ENCODE measurements at places on chromosomes 7 and 10. TPM values are rescaled to one million over a fixed set of nuclear protein-coding genes. Genes with fewer than 3 reads are reported as not detected.

The GPR26 gene
- total RNA-seq: 0.09 TPM

The ZNF488 gene
- 1.4 TPM for total RNA-seq

The HERC4 gene
- 56.9 TPM for total RNA-seq

The ELFN1 gene
- 18.0 TPM for total RNA-seq

The FANK1 gene
- 9.7 TPM for total RNA-seq

DNA sequence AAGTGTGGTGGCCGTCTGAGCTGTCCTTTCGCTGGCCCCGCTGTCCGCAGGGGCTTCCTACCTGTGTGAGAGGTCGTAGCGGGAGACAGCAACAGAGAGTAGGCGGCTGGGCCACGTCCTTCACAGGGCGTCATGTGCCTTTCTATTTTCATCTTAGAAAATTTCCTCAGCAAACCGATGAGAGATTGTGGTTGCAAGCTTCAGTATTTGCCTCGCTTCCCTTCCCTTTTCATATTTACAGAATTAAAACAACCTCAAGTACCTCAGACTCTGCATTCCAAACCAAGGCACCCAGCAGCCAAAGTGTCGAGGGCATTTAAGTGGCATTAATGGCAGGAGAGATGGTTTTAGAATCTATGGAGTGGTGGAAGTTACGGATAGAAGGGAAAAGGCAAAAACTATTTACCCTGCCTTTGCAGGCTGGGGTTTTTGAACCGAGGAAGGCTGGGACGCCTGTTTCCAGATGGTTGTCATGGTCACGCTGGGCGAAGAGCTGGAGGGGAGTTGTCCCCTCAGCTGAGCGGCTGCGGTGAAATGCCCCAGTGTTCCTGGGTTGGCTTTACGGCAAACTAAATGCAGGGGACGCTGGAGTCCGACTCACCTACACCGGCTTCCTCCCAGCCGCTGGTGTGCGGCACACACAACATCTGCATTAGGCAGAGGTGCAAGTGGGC, 41.9 kb downstream of the WIPI2 start:
- no peak for DNase-seq

DNA sequence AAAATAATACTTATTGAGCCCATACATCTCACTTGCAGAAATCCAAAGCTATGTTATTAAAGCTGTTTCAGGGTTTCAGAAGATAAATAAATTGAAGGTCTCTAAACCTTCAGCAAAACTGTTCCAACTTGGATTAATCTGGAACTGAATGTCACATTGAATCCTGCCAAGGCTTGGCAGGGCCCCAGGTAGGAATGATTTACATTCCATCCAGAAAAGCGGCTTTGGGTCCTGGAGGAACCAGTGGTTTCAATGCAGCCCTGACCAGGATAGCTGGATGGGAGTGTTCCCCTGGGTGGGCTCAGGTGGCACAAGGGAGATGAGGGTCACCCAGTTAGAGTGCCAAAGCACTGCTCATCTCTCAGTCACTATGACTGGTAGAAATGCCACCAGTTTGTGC, 37.0 kb upstream of the TMEM72 start:
- no peak for DNase-seq

- no peak for DNase-seq
Measured at GRCh38 chr7:4842319-4843064, 19.3 kb downstream of the PAPOLB start.

GRCh38 chr10:102648889-102649796, 4.9 kb downstream of the TRIM8 start:
- DNase-seq: no peak

DNA sequence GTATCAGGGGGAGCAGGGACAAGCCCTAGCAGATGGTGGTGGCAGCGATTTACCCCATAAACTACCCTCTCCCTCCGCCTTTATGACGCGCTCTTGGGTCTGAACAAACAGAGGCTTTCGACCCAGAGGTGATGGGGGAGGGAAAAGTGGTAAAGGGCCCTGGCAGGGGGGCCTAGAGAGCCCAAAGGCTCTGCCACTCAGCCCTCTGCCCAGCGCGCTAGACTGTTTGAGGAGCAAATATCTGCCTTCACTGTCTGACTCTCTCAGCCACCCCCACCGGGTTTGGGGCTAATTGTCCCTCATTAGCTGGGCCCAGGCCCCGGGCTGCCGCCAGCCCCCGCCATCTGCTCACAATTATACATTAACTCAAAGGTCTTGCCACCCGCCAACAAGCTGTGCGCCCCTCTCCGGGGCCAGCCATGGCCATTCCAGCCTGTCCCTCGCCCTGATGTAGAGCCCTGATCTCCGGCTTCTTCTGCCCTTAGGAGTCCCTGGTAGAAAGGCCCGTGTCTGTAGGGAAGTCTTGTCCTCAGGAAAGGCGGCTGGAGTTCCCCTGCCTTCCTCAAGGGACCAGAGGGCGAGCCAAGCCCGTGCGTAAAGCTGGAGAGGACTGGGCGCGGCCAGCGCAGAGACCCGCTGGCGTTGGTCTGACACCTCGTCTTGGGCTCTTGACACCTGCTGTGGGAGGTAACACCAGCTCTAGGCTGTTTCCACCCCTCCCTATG, 1.9 kb upstream of the PAX4 start:
- DNase-seq: no peak

GRCh38 chr7:153151766-153152165, 392.2 kb downstream of the ACTR3B start:
- no peak for DNase-seq

DNA sequence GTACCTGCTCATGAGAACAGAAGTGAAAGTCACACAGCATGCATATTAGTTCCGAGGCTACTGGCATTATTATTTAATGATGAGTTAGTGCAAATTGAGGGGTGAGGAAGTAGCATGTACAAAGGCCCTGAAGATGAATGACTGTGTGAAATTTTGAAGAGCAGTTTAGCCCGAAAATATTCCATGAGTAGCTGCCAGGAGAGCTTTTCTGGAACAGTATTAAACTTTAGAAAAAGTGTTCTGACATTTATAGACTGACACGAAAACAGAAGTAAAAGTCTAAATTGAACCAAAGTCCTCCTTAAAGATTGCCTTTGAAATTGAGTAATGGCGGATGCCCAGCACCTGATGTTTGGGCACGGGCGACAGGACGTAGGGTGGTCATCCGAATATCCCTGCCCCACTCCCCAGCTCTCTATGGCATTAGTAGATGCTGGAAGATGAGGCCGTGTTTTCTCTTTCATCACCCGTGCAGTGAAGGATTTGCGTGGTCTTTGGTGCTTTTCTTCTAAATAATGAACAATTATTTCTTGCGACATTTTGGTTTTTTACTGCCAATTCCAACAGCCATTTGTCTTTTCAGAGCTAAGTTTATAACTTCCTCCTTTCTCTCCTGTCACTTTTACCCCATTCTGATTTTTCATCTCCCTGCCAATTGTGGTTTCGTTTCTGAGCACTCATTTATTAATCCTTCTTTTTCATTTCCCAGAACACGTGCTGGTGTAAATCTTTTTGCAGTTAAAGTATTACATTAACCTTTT, 192.6 kb downstream of the MGMT start:
- no peak for DNase-seq

- no peak for DNase-seq
Measured at GRCh38 chr10:129570185-129570584, 103.1 kb downstream of the MGMT start.

GRCh38 chr7:32479574-32480200, 10.5 kb downstream of the LSM5 start:
- DNase-seq: no peak

- peak; percentile 6 for DNase-seq
Measured at GRCh38 chr7:21507627-21508343, 35.1 kb upstream of the DNAH11 start.

DNA sequence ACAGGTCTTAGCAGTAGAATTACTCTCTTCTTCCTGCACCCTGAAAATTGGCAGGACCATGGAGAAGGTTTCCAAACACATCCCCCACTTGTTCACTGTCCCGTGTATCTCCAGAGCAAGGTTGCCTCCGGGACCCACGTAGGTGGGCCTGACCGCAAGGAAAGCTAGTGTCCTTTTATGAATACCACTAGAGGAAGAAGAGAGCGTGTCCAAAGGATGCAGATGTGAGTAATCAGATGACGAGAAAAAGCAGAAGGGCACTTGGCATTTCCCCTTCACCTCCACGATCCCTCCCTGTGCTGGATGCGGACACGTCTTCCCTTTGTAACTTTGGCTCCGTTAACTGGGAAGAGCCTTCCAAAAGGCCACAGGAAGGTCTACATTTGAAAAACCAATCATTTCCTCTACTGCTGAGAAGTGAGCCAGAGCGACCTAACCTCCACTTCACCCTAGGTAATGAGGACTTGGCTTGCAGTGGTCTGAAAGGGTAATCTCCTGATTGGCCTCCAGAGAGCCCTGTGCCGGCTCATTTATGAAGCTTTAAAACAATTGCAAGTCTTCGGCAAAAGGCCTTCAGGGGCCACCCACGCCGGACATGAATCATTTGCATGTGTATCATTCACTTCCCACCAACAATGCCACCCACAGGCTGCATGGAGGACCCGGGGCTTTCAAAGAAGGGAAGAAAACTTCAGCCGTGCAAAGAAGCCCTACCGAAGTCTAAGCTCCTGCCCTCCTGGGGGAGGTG, 55.4 kb downstream of the LYZL1 start:
- peak; percentile 88 for DNase-seq

DNA sequence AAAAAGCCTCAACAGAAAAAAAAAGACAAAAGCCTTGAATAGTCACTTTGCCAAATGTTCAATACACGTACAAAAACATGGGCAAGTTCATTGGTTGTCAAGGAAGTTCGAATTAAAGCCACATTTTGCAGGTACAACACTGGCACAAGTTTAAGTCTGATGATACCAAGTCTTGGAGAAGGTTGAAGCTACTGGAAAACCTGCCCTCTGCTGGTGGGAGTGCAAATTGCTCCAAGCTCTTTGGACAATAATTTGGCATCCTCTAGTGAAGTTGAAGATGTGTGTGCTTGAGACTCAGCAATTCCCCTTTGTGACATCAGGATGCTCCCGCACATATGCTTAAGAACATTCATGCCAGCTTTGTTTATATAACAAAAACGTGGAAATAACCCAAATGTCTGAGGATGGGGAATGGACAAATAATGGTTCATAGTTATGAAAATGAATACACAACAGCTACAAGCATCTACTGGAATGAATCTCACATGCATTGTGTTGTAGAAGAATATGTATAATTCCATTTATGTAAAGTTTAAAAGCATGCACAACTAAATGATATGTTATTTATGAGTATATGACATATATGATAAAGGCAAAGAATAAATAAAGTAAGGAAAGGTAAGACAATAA, 120.0 kb upstream of the PLPP4 start:
- DNase-seq: peak; percentile 7

Measured in astrocyte (in vitro differentiated cells and primary cell).